ENCODE measurements at places on chromosomes 5 and 9.

DNA sequence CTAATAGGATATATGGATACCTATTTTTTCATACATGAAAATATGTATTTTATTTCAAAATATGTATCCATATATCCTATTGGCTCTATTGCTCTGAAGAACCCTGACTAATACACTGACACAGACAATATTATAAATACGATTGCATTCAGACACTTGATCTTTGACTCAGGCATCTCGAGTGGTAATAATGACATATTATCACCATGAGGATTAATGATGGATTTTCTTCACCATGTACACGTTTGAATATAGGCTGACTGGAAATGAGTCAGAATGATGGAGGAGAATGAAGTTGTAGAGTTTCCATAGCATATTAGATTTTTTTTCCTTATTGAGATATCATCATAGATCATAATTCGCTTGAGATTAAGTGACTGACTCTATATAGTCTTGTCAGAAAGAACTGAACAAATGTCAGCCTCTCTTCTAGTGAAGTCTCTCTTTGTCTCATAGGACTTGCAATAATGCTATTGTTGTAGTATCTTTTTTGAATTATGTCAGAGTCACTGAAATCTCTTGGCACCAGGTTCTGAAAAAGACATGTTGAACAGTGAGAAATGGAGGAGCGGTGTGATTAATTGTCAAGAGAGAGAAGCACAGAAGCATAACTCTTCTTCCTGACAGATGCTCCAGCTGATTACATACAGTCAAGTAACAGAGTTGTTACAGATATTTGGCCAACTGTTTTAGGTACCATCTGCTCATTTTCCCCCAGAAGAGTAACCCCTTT, 41.4 kb upstream of the SLCO6A1 start:
- DNase-seq: no peak

GRCh38 chr9:3742586-3742985, 216.8 kb upstream of the RFX3 start:
- DNase-seq: no peak

GRCh38 chr9:119375892-119376291, 6.7 kb upstream of the BRINP1 start:
- peak; percentile 19 for DNase-seq

DNA sequence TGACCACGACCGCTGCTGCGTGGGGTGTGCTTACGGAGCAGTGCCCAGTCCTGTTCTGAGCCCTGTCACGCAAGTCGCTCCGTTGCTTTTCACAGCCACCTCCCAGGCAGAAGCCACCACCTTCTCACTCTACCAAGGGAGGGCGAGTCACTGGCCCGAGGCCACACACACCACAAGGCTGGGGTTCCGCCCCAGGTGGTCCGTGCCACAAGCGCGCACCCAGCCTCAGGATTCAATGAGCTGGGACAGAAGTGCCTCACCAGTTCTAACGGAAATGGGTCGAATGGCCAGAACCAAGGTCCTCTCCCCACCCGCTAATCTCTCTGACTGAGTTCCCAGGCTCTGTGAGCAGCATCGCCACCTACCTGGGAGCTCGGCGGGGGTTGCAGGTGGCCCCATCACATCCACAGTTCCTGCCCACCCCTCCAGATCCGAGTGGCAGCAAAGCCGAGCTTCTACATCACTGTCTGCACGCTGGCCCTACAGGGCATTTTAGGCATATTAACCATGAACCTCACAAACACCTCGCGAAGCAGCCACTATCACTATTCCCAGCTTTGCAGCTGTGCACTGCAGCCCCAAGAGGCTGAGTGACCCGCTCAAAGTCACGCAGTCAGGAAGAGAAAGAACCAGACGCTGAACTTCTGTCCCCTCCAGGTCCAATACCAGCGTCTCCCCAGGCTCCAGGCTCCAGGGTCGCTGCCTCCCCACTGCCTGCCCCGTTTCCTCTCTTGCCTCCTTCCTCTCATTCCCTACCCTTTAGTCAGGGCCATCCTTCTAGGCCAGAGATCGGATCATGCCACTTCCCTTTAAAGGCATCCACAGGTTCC, 92.1 kb upstream of the PHYKPL start:
- no peak for DNase-seq

GRCh38 chr9:16627967-16628366, 242.5 kb downstream of the BNC2 start:
- DNase-seq: no peak

- DNase-seq: no peak
Measured at GRCh38 chr5:151553130-151553670, 37.9 kb downstream of the FAT2 start.

DNA sequence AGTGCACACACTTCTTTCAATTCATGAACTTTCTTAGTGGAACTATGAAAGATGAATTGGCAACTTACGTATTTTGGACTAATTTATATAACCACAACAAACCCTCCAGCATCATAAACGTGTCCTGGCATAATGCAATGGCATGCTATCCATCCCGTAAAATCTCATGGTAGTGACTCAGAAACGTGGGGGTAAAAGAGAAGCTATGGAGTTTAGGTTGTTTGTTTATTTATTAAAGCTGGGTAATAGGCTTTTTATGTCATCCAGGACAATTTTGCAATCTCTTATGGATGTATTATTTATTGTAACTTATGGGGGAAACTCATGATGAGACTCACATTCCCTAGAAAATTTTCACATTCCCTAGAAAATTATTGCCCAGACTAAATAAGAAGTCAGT, 106.3 kb downstream of the GDA start:
- no peak for DNase-seq

DNA sequence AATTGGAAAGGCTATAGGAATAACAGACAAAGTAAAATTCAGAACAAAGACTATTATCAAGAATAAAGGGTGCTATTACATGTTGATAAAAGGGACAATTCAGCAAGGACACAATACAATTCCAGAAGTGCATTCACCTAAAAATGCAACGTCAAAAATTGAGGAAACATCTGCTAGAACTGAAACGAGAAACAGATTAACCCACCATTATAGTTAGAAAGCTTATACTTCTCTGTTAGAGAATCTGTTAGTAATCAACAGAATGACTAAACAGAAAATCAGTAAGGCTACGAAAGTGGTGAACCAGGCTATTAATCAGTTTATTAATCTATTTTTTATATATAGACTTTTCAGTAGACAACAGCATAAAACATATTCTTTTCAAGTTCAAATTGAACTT, 14.8 kb downstream of the FCN1 start:
- DNase-seq: no peak

DNA sequence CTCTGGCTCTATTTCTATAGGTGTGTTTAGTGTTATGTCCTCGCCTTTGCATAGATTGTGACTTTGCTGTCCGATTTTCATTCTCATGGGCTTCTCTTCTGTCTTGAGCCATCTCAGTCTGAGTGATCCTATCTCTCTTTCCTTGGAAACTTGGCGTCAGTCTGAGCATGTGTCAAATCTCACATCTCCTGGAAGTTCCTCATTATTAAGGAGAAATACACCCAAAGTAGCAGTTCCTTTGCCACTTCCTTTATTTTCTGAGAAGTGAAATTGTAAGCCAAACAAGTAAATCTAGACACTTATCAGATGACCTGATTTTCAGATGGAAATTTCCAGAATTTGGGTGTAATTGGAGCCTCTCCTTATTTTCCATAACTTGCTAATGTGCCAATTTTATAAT, 126.9 kb upstream of the ANKH start:
- no peak for DNase-seq

DNA sequence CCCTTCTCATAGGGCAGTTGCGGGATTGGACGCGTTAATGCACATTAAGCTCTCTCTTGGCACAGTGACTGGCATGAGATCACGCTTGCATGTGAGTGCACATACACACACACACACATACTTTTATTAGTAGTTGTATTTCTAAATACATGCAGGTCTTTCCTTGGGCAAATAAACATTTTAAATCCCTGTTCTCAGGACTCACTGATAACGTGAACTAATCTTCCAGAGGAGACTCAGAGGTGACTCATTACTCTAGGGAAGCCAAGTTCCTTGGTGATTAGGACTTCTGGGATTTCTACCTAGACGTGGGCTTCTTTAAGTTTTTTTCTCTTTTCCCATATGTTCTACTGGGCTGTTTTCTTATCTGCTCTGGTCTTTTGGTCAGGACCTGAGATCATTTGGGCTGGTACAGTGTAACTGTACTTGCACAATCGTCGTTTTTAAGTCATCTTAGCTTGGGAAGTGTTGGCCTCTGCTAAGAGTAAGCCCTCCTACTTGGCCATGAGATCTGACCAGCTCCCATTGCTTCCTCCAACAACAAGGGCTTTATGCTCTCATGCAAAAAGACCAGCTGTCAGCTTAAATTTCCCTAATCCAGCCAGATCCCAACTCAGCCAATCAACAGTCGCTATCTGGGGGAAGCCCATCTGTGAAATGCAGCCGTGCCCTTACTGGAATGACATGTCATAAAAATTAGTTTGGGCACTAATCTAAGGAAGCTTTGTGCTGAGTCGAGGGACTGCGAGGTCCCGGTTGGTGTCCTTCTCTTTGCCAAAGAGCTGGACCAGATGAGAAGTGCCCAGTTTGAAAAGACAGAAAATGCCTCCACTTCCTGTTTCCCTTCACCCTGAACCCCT, 176.4 kb upstream of the ANKRD55 start:
- no peak for DNase-seq

- DNase-seq: no peak
Measured at GRCh38 chr5:134088291-134088690, 26.2 kb upstream of the TCF7 start.

DNA sequence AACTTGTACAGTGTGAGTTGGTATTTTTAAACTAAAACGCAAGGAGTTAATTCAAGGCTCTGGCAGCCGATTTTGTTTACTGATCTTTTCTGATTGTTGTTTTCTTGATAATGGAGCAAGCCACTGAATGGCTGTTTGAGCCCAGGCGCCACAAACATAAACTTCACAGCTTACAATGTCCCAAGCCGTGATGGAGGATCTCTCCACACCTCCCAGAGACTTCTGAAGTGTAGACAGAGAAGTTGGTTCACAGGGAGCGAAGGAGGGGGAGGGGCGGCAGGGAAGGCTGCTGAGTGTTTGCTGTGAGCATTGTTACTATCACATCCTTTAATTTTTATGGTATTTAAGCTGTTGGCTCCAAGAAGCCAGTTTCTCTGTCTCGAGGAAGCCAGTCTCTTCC, 14.7 kb downstream of the ISL1 start:
- DNase-seq: no peak

DNA sequence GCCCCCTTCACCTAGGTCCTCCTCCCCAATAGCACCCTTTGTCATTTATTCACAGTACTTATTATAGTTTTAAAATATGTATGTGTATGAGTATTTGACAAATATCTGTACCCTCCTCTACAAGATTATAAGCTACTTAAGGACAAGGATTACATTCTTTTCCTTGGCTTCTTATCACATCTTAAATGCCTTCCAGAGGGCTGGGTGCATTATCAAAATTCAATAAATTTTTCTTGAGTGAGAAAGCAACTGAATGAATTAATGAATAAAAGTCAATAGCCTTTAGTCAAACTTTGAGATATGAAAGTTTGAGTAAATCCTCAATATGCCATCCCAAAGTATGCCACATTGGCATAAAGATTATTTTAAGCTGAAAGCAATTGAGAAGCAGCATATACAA, 621.7 kb downstream of the DNAH5 start:
- DNase-seq: no peak

GRCh38 chr5:126119887-126120442, 303.2 kb upstream of the GRAMD2B start:
- no peak for DNase-seq

DNA sequence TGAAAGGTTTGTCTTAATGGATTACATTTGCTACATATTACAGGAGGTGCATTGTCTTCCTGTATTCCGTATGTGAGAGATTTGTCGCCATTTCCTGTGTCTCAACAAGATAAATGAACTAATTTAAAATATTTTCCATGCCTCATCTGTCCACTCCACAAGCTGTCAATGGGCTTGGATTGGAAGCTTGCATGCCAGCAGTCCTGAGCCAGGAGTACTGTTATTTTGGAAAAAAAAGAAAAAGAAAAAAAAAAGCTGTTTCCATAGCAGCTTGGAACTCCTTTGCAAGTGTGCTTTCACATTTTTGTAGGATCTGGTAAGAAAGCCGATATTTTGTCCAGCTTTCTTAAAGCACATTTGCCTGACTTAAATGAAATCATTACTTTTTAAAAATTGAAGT, 330.8 kb downstream of the KDM4C start:
- no peak for DNase-seq

- no peak for DNase-seq
Measured at GRCh38 chr9:130118841-130119518, 53.2 kb upstream of the NCS1 start.

- no peak for DNase-seq
Measured at GRCh38 chr9:14987858-14988257, 77.6 kb upstream of the FREM1 start.

GRCh38 chr5:62266573-62266972, 39.4 kb upstream of the KIF2A start:
- no peak for DNase-seq

GRCh38 chr5:58582019-58582802, 664 bp upstream of the RAB3C start:
- no peak for DNase-seq

- DNase-seq: no peak
Measured at GRCh38 chr5:98765815-98766214, 7.6 kb upstream of the RGMB start.

GRCh38 chr9:87343816-87344430, 153.7 kb upstream of the DAPK1 start:
- DNase-seq: no peak

DNA sequence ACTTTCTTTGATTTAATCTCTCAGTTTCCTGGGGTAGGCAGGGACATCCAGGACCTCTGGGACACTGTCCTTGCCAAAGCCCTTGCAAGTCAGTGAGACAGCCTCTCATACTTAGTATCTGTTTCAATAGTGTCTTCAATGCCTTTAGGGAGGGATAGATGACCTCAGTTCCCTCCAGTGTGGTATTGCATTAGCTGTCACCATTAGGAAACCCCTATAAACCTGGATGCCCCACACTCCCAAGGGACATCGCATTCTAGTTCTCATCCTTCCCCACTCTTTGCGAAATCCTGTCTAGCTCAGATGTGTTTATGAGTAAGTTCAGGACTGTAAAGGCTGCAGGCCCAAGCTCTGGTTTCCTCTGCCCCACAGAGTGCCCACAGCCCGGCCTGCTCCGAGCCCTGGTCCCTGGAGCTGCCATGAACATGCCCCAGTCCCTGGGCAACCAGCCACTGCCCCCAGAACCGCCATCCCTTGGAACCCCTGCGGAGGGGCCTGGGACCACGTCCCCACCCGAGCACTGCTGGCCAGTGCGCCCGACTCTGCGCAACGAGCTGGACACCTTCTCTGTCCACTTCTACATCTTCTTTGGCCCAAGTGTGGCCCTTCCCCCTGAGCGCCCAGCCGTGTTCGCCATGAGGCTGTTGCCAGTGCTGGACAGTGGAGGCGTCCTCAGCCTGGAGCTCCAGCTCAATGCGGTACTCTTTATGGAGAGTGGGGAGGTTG, 13.2 kb downstream of the TMEM8B start:
- DNase-seq: no peak

DNA sequence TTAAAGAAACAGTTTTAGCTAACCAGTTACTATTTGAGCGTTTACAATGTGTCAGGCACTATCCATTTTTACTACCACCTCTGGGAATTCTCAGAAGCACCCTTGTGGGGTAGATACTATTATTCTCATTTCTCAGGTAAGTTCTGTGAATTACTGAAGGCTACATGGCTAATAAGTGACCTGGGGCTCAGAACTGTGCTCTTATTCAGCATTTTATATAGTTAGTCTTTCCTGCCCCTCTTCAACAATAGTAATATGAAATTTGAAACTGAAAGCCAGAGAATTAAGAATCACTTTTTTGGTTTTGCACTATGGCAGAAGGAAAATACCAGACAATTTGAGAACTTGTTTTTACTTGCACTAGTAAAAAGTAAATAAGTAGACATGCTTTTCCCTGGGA, 11.8 kb downstream of the ELL2 start:
- DNase-seq: no peak

- DNase-seq: peak; percentile 65
Measured at GRCh38 chr5:100777680-100778300, 125.3 kb downstream of the ST8SIA4 start.

Measured in OCI-LY7 (cell line).